Fibroblast of skin of scalp (primary cell): ENCODE measurements at places on chromosomes 1 and 21.
A peak's percentile ranks its signal among the peaks of the same experiment; 100 is the strongest.

DNA sequence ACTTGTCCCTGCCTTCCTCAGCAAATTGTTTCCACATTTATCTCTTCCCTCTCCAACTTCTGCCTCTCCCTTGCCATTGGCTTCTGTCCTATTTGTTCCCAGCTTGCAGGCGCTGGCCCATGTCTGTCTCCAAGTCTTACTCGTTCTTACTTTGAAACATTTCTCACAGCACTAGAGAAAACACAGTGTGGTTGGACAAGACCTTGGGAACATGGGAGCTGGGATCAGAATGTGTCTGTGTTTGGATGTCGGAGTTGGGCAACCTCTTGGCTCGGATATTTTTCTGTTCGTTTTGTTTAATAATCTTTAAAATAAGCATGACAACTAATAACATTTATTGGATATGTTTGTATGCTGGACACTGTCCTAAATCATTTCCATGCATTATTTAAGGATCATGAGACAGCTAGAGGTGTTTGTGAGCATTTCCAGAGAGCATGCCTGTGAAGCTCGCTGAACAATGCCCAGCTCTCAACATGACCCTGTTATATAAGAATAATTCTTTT is 5.9 kb upstream of the BRWD1 start:
- peak; percentile 18 for DNase-seq

- DNase-seq, result no peak
Observed at GRCh38 chr1:200954434-200954833, 59.7 kb downstream of the INAVA start.

GRCh38 chr1:93471911-93472310 is 24.0 kb downstream of the FNBP1L start:
- peak; percentile 84 for DNase-seq

DNA sequence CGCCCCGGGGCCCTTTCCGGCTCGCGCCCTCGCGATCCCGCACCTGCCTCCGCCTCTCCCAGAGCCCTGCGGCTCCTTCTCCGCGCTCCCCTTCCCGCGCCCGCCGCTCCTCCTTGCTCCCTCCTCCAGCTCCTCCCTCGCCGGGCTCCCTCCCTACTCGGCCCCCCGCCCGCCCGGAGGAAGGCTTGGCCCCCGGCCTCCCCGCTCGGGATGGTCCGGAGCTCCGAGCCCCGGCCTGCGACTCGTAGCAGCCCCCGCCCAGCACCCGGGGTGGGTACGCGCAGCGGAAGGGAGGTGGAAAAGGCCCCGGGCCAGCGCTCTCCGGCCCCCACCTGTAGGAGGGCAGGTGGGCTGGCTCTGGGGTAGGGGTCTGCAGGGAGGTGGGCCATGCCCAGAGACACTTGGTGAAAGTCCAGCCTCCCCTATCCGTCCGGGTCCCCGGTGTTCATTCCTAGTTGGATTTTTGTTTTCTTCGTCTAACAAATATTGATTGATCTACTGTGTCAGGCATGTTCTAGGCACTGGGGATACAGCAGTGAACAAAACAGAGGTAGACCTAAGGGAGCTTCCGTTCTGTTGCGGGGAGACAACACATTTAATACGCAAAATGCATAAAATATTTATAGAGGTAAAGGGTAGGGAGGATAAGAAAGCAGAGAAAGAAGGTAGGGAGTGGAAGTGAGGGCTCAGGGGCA is at the start of gene HTR1D:
Gene HTR1D, minus strand, starts transcription at position 82 of the 695 bp plus-strand sequence. CDS start 23,283 bp downstream, outside the sequence.
- DNase-seq, result no peak

- DNase-seq, result peak; percentile 51
Observed at GRCh38 chr1:221166559-221167318, 287.5 kb downstream of the HLX start.

DNA sequence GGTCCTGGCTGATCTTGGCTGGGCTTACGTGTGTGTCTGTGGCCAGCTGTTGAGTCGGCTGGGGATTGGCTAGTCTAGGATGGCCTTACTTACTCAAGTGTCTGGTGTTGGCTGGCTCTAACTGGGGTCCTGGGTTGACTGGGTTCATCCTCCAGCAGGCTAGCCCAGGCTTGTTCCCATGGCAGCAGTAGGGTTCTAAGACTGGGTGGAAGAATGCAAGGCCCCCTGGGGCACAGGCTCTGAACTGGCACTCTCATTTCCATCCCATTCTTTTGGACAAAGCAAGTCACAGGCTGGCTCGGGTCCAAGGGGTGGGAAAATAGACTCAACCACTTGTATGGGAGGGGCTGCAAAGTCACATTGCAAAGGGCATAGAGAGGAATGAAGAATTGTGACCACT is 7.9 kb upstream of the OPRD1 start:
- no peak for DNase-seq

DNA sequence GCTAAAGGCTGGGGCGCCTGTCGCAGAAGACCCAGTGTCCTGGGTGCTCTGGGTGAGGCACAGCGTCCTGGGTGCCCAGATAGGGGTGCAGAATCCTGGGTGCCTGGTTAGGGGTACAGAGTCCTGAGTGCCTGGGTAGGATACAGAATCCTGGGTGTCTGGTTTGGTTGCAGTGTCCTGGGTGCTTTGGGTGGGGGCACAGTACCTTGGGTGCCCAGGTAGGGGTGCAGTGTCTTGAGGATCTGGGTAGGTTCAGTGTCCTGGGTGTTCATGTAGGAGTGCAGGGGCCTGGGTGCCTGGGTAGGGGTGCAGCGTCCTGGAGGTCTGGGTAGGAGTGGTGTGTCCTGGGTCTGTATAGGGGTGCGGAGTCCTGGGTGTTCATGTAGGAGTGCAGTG is 178.7 kb downstream of the CAMTA1 start:
- no peak for DNase-seq

- no peak for DNase-seq
Observed at GRCh38 chr1:91714867-91715381, 171.0 kb downstream of the TGFBR3 start.
